ENCODE measurements at places on chromosomes 7 and 10. TPM values are rescaled to one million over a fixed set of nuclear protein-coding genes. Genes with fewer than 3 reads are reported as not detected.

Gene WEE2
- total RNA-seq: not detected

Gene GPER1
- total RNA-seq: 0.24 TPM

Gene VAX1
- not detected for total RNA-seq

Gene TMEM213
- total RNA-seq: 0.39 TPM

Gene ADCYAP1R1
- total RNA-seq: 0.12 TPM

Gene SPRN
- not detected for total RNA-seq

Gene MOGAT3
- not detected for total RNA-seq

Gene SLC4A2
- total RNA-seq: 73.7 TPM

Gene CPXM2
- total RNA-seq: not detected

Gene ANKRD22
- 0.65 TPM for total RNA-seq

Gene TLX1
- total RNA-seq: not detected

- no peak overlapping the region for H3K4me3 ChIP-seq
- peaks cover 1% of the 10 kb centered on the region for H3K36me3 ChIP-seq
- DNase-seq: no peak
- H3K4me1 ChIP-seq: peaks cover 39% of the 10 kb centered on the region
- H3K27ac ChIP-seq: no peak overlapping the region
Observed at GRCh38 chr10:50596897-50597296, 26.9 kb downstream of the SGMS1 start.

DNA sequence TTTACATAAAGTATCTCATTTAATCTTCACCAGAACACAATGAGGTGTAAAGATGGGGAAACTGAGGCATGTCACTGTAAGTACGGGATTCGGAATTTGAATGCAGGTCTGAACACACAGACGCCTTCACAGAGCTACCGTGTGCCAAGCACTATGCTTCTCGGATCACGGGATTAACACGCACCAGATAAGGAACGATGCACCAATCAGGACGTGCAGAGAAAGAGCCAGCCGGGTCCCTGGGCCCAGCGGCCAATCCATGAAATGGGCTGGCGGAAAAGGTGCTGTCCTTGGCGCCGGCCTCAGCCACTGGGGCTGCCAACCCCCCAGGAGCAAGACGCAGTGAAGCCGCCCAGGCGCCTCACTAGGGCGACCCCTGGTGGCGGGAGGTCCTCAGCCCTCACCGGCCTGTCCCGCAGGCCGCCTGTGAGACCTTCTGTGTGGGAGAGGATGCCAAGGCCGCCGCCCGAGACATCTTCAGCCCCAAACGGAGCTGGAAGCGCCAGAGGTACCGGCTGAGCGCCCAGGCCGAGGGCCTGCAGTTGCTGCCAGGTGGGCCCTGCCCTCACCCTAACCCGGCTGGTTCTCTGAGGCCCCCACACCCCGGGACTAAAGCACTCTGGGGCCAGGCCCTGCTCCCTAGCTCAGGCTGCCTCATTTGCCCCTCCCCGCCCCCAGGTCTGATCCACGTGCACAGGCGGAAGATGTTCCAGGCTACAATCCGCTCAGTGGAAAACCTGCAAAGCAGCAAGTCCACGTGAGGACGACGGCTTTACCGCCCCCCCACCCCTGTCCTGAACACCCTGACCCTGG is 15.6 kb downstream of the ATG9B start:
- peak; percentile 88 for DNase-seq
- peaks cover 48% of the 10 kb centered on the region for H3K4me1 ChIP-seq
- H3K27ac ChIP-seq: peak overlapping the region; percentile 55
- H3K36me3 ChIP-seq: no peaks in the 10 kb centered on the region
- peak overlapping the region; percentile 83 for H3K4me3 ChIP-seq

- no peak overlapping the region for H3K4me3 ChIP-seq
- H3K4me1 ChIP-seq: no peaks in the 10 kb centered on the region
- no peaks in the 10 kb centered on the region for H3K36me3 ChIP-seq
Observed at GRCh38 chr7:12475362-12476063, 71.8 kb upstream of the VWDE start.

DNA sequence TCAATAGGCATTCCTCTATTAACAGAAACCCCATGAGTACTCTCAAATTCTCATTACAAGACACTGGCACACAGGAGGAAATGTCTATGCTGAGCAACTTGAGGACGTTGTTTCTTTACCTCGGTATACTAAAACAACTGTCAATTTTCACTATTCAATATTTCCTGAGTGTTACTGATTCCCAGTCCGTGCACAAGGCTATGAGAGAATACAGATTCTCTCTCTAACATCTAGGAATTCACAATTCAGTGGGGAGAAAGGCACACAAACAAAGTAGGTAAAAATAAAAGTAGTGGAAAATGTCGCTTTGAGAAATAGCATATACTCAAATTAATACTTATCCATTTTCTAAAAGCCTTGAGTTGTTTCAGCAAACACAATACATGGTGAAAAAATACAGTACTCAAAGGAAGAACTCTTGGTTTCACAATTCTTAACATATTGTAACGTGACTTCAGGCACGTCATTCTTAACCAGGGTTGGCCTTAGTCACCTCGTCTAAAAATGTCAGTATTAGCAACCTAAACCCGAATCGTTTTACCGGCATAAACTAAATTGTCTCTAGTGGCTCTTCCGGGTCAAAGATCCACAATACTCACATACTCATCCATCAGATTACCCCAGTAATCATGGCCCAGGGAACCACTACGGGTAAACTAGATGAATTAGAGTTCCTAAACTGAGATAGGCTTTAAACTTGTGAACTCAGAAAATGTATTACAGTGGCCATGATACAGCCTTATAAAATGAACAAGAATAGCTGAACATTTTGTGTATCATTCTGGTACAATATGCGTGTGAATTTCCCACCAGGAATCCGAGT is 1.5 kb downstream of the IPMK start:
- H3K27ac ChIP-seq: peak overlapping the region; percentile 91
- no peaks in the 10 kb centered on the region for H3K27me3 ChIP-seq
- peaks cover 6% of the 10 kb centered on the region for H3K36me3 ChIP-seq
- peaks cover 42% of the 10 kb centered on the region for H3K4me1 ChIP-seq
- DNase-seq: peak; percentile 27

DNA sequence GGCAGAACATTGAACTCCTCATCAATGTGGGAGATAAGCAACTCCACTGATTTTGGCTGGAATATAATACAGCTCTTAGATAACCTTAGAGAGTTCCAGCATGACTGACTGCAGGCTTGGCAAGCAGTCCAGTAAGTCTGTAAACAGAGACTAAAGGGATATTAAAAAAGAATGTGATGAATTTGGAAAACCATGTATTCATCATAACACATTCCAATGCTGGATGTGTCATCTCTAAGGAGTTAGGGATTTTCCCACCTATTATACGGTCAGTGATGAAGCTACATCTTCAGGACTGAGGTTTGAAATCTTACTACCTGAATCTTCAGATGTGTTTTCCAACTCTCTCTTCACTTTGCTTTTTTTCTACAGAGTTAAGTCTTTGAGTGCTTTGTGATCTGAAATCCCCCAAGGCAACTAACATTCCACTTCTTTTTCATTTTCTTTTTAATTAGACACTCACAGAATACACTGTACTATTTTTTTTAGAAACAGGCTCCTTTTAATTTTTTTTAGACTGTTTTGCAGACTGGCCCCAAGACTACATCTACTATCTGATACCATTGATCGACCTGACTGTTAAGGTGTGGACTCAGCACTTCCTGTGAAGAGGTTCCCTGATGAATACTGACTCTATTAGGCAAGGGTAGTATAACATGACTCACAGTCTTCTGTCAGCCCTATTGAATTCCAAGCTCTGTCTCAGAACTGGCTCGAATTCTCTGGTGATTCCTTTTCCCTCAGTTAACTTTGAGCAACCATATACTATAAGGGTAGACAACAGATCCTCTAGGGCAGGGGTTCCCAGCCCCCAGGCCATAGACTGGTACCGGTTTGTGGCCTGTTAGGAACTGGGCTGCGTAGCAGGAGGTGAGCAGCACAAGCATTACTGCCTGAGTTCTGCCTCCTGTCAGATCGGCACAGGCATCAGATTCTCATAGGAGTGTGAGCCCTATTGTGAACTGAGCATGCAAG is 678.2 kb downstream of the GRM8 start:
- no peak overlapping the region for H3K4me3 ChIP-seq
- H3K27ac ChIP-seq: no peak overlapping the region
- H3K4me1 ChIP-seq: no peaks in the 10 kb centered on the region
- no peak for DNase-seq
- H3K27me3 ChIP-seq: no peaks in the 10 kb centered on the region

DNA sequence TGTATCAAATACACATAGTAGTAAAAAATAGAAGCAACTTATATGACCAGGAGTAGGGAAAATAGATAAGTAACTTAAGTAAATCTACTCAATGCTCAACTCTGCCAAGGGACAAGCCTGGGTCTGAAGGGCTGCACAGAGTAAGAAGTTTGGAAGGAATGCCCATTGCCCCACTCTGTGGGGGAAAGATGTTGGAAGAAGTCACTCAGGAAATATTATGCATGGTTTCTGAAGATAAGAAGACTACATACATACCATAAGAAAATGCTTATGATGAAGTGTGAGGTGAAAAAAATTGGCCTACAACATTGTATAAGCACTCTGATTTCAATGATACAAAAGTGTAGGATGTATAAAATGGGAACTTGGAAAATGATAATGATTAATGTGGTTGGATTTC is 54.0 kb downstream of the LAMB4 start:
- DNase-seq: no peak
- H3K27ac ChIP-seq: no peak overlapping the region
- H3K27me3 ChIP-seq: peaks cover 7% of the 10 kb centered on the region
- no peak overlapping the region for H3K4me3 ChIP-seq
- no peaks in the 10 kb centered on the region for H3K4me1 ChIP-seq
- H3K36me3 ChIP-seq: no peaks in the 10 kb centered on the region

- no peaks in the 10 kb centered on the region for H3K4me1 ChIP-seq
- H3K27me3 ChIP-seq: no peaks in the 10 kb centered on the region
- no peak for DNase-seq
- no peaks in the 10 kb centered on the region for H3K36me3 ChIP-seq
Observed at GRCh38 chr10:63542835-63543575, 21.8 kb downstream of the REEP3 start.

DNA sequence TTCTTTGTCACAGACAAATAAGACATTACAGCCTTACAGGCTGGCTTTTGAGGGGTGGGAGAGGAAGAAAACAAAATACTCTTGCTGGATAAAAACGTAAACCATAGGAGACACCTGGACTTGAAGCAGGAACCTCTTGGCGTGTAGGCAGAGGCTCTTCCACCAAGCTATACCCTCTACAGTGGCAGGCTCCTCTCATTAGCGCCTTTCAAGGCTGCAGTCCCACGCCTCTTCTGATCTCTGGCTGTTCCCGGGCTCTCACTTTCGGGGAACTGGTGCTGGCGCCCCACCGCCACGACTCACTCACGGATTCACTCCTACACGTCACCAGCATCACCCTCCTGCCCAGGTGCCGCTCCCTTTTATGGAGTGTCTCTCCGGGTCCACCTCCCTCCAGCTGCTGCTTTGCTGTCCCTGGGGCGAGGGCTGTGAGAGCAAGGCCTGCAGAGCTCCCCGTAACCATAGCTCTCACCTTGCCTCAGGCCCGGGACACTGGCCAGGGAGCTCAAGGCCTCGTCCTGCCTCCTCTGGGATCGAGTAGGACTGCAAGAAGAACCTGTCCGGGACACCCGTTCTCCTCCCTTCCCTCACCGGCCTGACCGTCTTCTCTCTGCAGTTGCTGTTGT is 62.6 kb downstream of the ZNF777 start:
- H3K4me1 ChIP-seq: no peaks in the 10 kb centered on the region
- peaks cover 2% of the 10 kb centered on the region for H3K36me3 ChIP-seq
- peaks cover 50% of the 10 kb centered on the region for H3K27me3 ChIP-seq
- H3K27ac ChIP-seq: no peak overlapping the region
- H3K4me3 ChIP-seq: no peak overlapping the region
- DNase-seq: no peak

- no peak overlapping the region for H3K27ac ChIP-seq
- no peaks in the 10 kb centered on the region for H3K4me1 ChIP-seq
- DNase-seq: peak; percentile 13
- H3K4me3 ChIP-seq: no peak overlapping the region
- no peaks in the 10 kb centered on the region for H3K27me3 ChIP-seq
Observed at GRCh38 chr10:78196964-78197363, 163.3 kb downstream of the RPS24 start.

GRCh38 chr7:95190515-95190914 is 133.8 kb downstream of the PON1 start:
- no peaks in the 10 kb centered on the region for H3K36me3 ChIP-seq
- H3K4me1 ChIP-seq: no peaks in the 10 kb centered on the region
- H3K27ac ChIP-seq: no peak overlapping the region

GRCh38 chr7:107016312-107016711 is 28.2 kb upstream of the PRKAR2B start:
- no peaks in the 10 kb centered on the region for H3K27me3 ChIP-seq
- DNase-seq: no peak
- no peaks in the 10 kb centered on the region for H3K4me1 ChIP-seq
- no peak overlapping the region for H3K4me3 ChIP-seq
- no peaks in the 10 kb centered on the region for H3K36me3 ChIP-seq

DNA sequence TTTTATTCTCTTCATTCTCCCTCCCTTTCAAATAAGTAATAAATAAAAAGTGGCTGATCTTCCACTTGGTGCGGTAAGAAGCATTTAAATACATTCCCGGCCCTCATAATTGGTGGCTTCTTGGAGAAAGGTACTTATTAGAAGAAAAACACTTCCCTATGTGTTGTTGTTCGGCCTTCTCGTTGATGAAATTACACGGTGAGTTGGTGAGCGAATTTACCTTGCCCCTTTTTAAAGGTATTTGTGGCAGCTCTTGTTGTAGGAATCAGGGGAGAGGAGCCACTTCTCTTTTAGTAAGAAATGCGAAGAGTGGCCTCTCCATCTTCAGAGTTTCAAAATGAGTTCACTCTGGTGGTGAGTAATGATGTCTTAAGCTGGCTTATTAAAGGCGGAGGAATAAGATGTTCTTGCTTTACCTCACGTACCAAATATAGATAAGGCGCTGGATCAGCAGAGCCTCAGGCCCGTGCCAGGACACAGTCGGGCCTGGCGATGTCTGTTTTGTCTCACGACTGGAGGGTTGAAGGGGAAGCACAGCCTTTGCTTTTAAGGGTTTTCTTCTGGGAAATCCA is 135.9 kb downstream of the CUX1 start:
- peak overlapping the region; percentile 85 for H3K27ac ChIP-seq
- DNase-seq: no peak

- H3K36me3 ChIP-seq: no peaks in the 10 kb centered on the region
- peaks cover 10% of the 10 kb centered on the region for H3K27me3 ChIP-seq
- DNase-seq: no peak
- H3K4me1 ChIP-seq: no peaks in the 10 kb centered on the region
- no peak overlapping the region for H3K4me3 ChIP-seq
Observed at GRCh38 chr10:120253131-120253530, 203.9 kb upstream of the PLPP4 start.

GRCh38 chr10:61942604-61943461 is 41.3 kb downstream of the ARID5B start:
- H3K4me3 ChIP-seq: peak overlapping the region; percentile 96
- peaks cover 74% of the 10 kb centered on the region for H3K4me1 ChIP-seq
- H3K36me3 ChIP-seq: peaks cover 62% of the 10 kb centered on the region
- peak overlapping the region; percentile 100 for H3K27ac ChIP-seq

DNA sequence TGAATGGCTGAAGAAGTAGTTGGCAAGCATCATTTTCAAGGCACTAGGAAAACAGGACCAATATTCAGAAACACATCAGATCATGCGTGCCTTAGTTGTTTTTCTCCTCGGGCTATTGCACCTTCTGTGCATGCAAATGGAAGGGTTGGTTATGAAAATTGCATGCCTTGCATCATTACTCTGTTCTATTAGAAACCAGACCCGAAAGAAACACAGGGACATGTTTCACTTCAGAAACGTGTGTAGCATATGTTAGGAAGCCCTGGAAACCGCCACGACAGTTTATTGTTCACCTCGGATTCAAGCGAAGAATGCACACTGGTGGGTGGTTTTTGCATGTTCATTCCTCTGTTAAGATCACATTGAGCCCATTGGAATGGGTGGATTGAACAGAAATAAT is 214.7 kb downstream of the FRMD4A start:
- no peak for DNase-seq
- no peak overlapping the region for H3K27ac ChIP-seq
- no peak overlapping the region for H3K4me3 ChIP-seq
- H3K27me3 ChIP-seq: no peaks in the 10 kb centered on the region

All from activated T-cell treated with anti-CD3 and anti-CD28 coated beads, Interleukin-2, amount 50 U/mL, for 72 hours (primary cell).